Naive thymus-derived CD4-positive, alpha-beta T cell (primary cell): ENCODE measurements at places on chromosomes 13 and 19. TPM values are rescaled to one million over a fixed set of nuclear protein-coding genes. Genes with fewer than 3 reads are reported as not detected.

DNA sequence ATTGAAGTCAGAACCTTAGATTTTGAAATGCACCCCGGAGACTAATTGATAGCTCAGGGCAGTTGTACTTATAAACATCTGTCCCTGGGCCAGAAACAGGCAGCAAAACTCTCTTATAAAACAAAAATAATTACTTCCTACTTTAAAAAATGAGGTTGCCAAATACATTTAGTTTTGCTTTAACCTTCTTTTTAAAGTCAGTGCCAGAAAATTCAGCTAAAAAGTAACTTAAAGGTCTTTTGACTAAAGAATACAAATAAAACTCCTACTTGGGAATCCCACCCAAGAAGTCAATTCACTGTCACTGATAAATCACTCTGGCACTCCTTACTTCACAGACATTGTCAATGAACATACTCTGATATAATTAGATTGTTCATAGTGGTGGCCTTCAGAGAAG, 60.7 kb downstream of the DOCK9 start:
- DNase-seq, result no peak

The CDKN2D gene
- 102 TPM for polyA plus RNA-seq

The YJEFN3 gene
- polyA plus RNA-seq, result not detected

The ICAM4 gene
- polyA plus RNA-seq, result 0.55 TPM

DNA sequence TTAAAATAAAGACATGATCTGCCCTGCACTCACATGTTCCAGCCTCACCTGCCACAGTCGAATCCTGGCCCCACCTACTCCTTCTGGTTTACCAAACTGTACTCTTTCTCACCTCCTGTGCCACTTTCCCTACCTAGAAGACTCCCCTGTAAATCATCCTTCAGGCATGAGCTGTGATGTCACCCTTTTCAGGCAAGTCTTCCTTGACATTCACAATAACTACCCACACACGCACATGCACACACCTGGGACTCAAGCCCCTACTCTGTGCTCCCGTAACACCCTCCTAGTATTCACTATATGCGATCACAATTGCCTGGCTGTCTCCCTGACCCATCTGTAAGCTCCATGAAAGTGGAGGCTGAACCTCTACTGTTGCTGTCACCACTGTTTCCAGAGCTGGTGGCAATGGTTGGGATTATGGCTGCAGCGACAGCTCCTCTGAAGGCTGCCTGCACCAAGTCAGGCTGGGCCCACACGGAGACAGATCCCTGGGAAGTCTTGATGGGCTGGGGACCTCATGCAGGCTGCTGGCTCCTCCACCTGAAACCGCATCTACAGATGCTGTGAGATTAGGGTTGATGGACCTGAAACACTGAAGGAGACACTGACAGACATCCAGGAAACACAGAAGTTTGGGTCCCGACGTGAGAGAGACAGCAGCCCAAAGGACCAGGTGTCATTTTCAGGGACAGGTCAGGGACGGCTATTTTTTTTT, 611.1 kb downstream of the UQCRFS1 start:
- DNase-seq, result no peak

- no peak for DNase-seq
Measured at GRCh38 chr13:25249001-25249543, 38.2 kb downstream of the MTMR6 start.

DNA sequence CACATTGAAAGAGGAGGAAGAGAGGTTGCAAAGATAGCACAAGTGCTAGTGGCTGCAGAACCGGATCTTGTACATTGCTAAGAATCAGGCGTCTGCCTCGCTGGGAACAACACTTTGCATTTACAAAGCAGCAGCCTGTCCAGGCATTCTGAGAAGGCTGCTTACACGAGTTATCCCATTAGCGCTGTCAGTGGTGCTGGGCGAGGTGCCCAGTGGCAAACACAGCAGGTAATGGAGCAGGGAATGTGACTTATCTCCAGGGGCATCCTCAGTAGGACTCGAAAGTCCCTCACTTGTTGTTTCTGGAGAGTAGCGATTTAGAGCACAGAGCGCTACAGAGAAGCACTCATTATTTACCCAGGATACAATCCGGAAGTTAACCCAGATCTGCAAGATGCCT, 209.6 kb downstream of the OLFM4 start:
- no peak for DNase-seq

DNA sequence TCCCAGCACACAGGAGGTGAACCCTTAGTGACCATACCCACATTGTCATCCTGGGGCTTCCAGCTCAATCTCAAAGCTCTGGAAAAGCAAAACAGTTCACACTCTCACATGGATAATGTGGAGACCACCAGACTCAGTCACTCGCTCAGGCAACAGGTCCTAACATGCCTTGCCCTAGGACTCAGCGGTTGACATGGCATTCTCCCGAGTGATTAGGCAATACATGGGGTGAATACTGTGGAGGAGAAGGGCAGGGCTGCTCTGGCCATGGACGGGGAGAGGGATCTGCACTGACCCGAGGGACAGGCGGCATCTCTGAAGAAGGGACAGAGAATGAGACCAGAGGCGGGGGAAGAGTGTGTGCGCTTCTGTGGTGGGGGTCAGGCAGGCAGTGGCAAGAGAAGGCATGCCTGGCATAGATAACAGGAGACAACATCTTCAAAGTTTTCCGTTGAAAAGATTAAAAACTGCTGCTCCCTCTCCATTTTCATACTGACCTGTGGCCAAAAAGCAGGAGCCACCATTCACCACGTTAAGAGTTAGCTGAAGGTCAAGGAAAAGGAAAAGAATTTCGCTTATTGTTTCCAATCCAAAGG, 44.5 kb upstream of the EPHX3 start:
- DNase-seq, result no peak
